ENCODE measurements at places on chromosomes 5 and 9.

GRCh38 chr9:24602693-24603352 lies 57.1 kb upstream of the IZUMO3 start:
- no peak for DNase-seq

GRCh38 chr5:140480310-140481014 lies 67.0 kb upstream of the EIF4EBP3 start:
- DNase-seq: no peak

DNA sequence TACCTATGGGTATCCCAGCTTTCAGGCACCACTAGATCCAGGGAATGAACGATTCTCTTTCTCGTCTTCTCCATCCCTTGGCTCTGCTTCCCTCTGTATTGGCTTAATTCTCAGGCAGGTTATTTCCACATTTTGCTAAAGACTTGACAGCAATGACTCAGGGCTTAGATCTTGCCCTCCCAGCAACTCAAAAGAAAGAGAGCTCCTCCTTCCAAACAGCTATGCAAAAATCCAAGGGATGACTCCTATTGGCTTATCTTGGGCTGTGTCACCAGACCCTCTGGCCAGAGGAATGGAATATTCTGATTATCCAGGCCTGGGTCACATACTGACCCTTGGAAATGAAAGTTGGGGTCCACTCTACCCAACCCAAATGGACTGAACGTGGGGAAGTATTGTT lies 270.2 kb downstream of the NTRK2 start:
- DNase-seq: no peak

DNA sequence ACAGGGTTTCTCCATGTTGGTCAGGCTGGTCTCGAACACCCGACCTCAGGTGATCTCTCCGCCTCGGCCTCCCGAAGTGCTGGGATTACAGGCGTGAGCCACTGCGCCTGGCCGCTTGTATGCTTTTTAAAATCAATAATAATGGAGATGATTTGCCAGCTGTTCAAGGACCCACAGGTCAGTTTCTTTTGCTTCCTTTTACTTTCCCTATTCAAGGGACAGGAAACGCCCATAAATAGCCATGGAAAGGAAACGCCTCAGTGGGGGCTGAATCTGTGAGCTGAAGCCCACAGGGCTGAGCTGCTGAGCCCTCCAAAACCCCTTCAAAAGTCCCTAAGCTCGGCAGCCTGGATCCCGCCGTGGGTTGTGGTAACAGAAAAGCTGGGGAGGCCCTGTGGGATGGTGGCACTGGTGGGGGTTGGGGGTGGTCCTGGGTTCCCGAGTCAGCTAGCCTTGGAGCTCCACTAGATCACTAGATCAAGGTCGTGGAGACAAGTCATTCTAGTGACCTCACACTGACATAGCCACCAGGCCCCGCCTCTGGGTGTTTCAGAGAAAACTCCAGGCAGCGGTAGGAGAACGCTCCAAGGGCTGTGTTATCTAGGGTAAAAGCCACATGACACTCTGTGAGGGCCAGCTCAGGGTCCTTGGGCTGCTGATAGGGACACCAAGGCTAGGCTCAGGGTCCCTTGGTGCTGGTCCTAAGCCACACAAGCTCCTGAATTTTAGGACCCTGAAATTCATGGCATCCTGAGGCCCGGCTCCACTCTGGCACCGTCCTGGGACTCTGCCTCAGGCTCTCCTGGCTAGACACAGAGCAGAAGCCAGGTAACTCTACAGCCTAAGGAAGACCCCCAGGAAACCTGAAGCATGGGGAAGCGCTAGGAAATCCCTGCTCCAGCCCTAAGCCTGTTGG lies 18.0 kb upstream of the DUSP1 start:
- no peak for DNase-seq

GRCh38 chr9:136542241-136543040 lies 3.4 kb downstream of the NOTCH1 start:
- DNase-seq: no peak

- no peak for DNase-seq
These were observed 36.1 kb upstream of the JADE2 start for GRCh38 chr5:134489227-134489944.

DNA sequence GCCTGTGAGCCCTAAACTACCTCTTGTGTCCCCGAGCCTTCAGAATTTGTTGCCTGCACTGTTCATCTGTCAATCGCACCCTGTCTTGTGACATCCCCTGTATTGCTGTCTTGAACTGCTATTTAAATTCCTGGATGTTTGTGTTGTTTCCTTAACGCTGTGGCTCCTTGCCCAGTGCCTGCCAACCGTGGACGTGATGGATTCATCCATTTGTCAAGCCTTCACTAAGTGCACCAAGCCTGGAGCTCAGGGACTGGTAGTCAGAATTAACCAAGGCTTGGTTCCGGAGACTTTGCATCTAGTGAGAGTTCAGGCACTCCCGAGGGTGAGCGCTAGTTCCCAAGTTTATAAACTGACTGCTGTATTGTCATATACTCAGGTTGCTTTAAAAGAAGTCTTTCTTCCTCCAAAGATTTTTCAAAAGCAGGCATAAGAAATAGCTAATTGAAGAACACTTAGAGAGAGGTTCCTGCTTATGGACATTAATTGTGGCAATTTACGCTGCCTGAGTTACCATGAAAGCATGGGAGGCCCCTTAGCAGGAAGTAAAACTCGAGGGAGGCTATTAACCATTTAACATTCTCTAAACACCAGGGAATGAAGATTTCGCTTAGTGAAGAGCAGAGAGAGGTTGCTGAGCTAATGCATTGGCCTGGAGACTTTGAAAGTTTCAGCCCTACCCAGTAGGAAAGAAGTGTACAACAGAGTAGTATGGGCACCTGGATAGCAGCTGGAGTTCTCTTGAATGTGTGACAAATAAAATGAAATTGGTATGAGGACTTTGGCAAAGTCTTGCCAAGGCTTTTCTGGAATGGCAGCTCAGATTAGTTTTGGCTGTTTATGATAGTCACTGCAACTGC lies 29.0 kb downstream of the RGS3 start:
- DNase-seq: peak; percentile 58

DNA sequence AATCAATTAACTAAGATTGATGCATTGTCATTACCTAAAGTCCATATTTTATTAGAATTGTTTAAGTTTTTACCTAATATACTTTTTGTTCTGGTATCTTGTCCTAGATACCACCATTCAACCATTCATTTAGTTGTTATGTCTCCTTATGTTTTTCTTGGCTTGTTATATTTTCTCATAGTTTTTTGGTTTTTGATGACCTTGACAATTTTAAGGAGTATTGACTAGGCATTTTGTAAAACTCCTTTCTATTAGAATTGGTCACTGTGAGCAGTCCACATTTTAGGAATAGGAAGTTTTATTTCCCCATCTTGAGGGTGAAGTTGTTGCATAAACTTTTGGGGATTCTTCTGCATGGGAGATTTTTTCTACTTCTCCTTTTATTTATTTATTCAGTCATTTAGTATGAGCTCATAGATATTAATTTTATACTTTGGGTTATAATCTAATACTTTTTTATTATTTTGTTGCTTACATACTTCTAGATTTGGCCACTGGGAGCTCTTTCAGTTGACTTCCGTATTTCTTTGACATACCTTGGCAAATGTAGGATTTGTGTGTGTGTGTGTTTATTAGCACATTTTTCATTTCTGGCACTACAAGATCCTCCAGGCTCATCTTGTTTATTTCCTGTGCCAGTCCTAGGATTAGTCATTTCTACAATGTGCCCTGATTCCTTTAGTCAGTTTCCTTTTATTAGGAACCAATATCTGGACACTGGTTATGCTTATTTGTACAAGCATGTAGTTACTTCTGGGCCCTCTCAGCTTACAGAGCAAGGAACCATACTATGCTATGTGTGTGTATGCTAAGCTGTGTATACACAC lies 134.9 kb upstream of the CDKN2B start:
- DNase-seq: no peak

DNA sequence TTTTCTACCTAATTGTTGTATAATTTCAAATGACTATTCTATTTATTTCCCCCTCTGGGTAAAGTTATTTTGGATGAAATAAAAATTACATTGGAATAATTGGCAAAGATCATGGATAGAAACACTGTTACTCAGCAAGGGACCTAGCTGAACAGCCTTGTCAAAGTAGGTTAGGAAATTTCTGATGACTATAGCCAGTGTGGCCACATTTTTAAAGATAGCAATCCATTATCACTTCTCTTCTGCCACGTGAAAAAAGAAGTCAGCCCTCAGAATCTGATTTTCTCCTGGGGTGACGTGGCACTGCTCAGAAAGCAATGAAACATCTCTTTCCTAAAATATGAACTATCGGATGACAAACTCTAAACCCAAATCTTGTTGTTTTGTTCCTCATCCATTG lies 784.2 kb upstream of the RIOK2 start:
- no peak for DNase-seq

DNA sequence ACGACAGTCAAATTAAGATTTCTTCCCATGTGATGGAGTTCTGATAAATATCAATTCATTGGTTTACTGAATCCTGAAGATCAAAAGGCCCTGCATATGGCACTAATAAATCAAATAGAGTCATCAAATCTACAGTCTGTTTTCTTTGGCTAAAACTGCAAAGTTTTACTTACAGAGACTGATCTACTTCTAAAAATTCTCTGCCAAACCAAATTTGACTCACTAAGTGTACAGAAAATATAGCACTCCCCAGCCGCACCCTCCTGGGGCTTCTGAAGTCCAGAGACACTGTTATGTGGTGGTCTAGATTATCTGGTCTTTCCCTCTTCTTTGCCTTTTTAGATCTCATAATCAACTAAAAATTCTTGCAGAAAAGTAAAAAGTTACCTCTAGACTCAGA lies 237.7 kb downstream of the MLLT3 start:
- DNase-seq: no peak

DNA sequence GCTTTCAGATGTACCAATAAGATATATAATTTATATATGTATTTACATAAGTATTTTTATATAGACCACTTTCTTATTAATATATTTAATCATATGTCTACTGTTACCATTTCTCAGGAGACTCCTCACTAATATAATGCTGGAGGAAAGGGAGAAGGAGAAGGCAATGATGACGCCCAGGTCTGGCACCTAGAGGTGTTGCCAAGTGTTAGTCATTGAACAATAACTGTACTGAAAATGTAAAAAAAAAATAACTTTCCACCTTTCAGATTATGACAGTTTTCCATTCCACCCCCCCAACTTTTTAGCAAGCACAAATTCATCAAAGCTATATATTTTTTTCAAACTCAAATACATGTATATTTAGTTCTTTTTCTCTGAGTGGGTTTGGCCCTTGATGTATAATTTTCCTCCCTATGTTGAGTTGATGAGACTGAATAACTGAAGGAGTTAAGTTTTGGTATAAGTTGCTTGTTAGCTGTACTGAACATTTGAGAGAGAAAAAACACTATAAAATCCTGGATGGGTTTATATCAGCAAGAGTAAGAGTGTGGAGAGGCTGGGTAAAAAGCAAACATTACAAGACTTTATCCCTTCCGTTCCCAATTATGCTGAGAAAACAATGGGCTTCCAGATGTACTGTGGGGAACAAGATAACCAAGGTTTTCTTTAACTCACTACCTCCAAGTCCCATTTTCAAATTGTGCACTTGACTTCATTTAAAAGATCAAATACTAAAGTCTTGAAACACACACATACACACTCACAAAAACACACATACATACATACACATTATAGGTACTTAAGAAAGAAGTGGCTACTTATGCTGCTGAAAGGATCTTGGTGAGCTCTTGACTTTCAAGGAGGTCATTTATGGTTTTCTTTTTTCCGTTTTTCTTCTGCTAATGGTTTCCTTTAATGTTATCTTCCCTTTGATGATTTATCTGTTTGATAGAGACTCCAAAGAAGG lies 142.8 kb upstream of the IFNE start:
- DNase-seq: peak; percentile 40
